ENCODE measurements at places on chromosomes 12 and 14.

DNA sequence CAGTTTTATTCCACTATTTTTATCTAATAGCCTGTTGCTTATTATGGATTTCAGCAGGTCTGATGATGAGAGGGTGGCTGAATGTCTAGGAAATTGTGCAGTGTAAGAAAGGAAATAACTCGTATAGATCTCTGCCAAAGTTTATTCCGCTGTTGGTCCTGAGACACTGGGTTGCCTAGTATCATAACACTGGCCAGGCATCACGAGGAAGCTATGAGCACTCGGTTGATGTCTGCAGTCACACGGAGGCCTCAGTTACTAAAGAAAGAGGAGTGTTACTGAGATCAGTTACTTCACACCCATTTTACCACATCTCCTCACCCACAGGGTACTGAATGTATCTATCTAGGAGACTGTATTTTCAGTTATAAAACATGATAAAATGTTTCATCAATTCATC is 21.9 kb downstream of the BHLHE41 start:
- no peak for DNase-seq

DNA sequence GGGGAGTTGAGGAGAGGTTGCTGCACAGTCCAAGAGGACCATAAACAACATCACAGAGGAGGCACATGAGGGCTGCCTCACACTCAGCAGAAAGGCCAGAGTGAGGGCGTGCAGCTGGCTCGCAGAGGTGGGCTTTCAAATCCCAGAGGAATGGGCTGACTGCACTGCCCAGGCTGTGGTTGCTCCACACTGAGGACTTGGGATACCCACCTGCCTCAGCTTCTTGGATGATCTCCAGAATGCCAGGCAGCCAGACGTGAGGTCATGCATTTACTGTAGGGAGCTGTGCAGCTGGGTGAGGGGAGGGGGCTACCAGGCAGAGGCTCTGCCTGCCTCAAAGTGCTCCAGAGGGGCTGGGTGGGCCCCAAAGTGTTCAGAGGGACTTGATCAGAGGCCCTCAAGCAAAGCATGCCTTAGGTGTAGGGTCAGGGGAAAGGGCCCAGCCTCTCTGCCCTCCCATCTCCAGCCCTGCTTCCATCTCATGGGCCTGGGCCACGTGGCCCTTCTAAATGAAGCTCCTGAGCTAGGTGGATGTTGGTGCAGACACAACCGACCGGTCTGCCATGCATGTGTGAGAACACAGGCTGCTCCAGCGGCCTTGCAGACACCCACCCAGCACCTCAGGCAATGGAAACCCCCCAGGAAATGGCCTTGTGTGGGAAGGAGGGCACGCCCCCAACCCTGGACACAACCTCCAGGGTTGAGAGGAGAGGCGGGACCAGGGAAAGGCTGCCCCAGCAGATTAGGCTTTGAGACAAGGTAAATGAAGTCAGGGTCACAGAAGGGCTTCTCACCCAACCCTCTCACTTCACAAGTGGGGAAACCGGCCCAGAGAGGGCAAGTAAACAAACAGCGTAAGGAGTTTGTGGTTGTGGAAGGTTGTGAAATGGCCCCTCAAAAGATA is 90.8 kb downstream of the NTF3 start:
- DNase-seq = no peak

GRCh38 chr14:53035336-53036210 is 84.7 kb upstream of the FERMT2 start:
- no peak for DNase-seq

DNA sequence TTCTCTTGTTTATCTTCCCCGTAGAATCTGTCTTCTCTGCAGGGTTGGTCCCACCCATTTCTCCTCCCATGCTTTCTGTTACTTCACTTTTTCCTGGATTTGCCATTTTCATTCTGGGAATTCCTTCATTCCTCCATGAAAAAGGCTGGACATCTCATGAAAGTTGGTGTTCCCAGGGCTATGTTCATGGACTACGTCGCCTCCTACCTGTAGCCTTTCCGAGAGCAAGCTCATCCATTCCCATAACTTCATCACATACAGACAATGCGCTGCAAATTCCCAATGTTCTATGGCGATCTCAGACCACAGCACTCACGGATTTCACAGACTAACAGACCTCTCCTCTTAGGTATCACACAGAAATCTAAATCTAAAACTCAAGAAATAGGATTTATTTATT is 217.1 kb downstream of the EXOC5 start:
- no peak for DNase-seq

DNA sequence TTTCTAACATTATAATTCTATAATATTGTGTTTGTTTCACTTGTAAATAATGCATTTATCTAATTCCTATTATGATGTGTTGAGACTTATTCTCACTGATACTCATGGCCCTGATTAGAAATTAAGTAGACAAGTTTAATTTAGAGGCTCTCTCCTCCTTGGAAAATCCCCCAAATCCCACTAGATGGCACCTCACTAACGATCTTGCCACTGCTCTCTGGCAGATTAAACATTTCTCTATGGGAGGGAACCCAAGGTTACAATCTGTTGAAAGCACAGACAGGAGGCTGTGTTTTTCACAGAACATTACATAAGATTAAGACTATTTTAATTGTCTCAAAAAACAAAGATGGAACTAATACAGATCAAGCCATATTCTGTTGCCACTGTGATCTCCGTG is 318.7 kb downstream of the LRFN5 start:
- no peak for DNase-seq
